Smooth muscle cell of the coronary artery (primary cell): ENCODE measurements at places on chromosomes 16 and 17. TPM values are rescaled to one million over a fixed set of nuclear protein-coding genes. Genes with fewer than 3 reads are reported as not detected.

The STH gene
- total RNA-seq = not detected in 2 replicates

The CCDC78 gene
- 0.82 and 0.98 TPM in 2 replicates for total RNA-seq

The PDILT gene
- total RNA-seq = not detected in 2 replicates

The ETV4 gene
- total RNA-seq = 0.23 and 2.9 TPM in 2 replicates

The TMEM114 gene
- total RNA-seq = not detected in 2 replicates

The FSCN2 gene
- total RNA-seq = 1.1 and 3.2 TPM in 2 replicates

The CDT1 gene
- 0.47 and 2.4 TPM in 2 replicates for total RNA-seq

The KRT34 gene
- under 0.01 TPM in 1 of 2 replicates, not detected in the other for total RNA-seq

The KRT39 gene
- total RNA-seq = 0.12 TPM in 1 of 2 replicates, not detected in the other

The CTRL gene
- total RNA-seq = 0.38 TPM in 1 of 2 replicates, not detected in the other

The SLC38A8 gene
- not detected in 2 replicates for total RNA-seq

The CCL16 gene
- total RNA-seq = not detected in 2 replicates

The CCL17 gene
- total RNA-seq = not detected in 2 replicates

The CASKIN1 gene
- 0.08 and 0.47 TPM in 2 replicates for total RNA-seq

The C17orf50 gene
- total RNA-seq = not detected in 2 replicates

The MT1H gene
- not detected in 2 replicates for total RNA-seq

The COX6A2 gene
- total RNA-seq = not detected in 2 replicates

The DDX52 gene
- 12.5 and 13.0 TPM in 2 replicates for total RNA-seq

The FKBP10 gene
- total RNA-seq = 494 and 761 TPM in 2 replicates

The OR1D2 gene
- total RNA-seq = not detected in 2 replicates

The NPIPA3 gene
- total RNA-seq = 0.70 and 1.2 TPM in 2 replicates
